IMR-90 (cell line): ENCODE measurements at places on chromosomes 7 and 10.
A peak's percentile ranks its signal among the peaks of the same experiment; 100 is the strongest.

DNA sequence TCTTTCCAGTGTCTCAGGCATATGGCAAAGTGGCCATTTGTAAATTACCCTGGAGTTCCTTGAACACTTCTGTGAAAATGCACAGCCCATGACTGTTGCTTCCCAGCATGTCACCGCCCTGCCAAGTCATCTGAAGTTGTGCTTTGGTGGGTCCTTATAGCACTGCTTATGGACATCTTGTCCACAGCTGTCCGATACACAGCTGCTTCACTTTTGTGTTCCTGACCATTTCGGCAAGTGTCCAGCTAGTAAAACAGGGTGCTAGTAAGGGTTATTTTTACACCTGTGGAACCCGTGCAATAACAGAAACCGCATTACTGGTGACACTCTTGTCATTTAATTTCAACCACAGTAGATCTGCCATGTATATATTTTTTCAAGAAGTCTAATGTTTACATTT is 29.7 kb downstream of the PIP4K2A start:
- DNase-seq = no peak

DNA sequence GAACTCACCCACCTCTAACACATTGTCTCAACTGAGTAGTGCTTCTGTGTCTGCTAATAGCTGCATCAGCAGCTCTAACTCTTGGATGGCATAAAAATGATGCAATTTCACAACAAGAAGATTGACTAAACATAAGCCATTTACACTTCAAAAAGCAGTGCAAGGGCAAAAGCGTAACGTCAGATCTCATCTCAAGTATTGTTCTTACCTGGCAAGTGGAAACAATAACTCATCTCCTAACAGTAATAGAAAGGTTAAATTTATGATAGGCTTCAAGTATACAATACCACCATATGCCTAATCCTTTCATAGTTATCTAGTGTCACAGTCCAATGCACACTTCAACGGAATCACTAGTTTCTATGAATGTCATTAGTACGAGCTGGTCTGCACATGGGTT is 14.8 kb downstream of the TPK1 start:
- no peak for DNase-seq

- peak; percentile 58 for DNase-seq
Measured at GRCh38 chr7:116232350-116232749, 22.0 kb downstream of the TES start.

GRCh38 chr7:123972045-123972444 is 47.0 kb downstream of the SPAM1 start:
- no peak for DNase-seq

GRCh38 chr10:34473174-34474008 is 341.7 kb downstream of the PARD3 start:
- no peak for DNase-seq

GRCh38 chr10:75166623-75166972 is 44.0 kb upstream of the VDAC2 start:
- DNase-seq = no peak

DNA sequence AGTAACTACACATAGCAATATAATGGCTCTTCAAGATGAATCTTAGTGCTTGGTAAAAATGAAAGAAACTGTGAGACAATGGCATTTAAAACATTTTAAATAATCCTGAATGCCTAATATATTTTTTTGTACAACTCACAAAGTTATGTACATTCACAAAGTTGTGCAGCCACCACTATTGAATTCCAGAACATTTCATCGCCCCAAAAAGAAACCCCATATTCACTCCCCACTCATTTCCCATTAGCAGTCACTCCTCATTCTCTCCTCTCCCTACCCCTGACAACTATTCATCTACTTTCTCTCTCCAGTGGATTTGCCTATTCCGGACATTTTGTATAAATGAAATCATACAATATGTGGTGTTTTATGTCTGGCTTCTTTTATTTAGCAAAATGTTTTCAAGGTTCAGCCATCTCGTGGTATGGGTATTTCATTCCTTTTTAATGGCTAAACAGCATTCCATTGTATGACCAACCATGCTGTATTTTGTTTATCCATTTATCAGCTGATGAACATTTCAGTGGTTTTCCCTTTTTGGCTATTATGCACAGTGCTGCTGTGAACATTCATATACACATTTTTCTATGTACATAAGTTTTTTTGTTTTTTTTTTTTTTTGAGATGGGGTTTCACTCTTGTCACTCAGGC is 34.7 kb downstream of the ENTPD7 start:
- peak; percentile 91 for DNase-seq

DNA sequence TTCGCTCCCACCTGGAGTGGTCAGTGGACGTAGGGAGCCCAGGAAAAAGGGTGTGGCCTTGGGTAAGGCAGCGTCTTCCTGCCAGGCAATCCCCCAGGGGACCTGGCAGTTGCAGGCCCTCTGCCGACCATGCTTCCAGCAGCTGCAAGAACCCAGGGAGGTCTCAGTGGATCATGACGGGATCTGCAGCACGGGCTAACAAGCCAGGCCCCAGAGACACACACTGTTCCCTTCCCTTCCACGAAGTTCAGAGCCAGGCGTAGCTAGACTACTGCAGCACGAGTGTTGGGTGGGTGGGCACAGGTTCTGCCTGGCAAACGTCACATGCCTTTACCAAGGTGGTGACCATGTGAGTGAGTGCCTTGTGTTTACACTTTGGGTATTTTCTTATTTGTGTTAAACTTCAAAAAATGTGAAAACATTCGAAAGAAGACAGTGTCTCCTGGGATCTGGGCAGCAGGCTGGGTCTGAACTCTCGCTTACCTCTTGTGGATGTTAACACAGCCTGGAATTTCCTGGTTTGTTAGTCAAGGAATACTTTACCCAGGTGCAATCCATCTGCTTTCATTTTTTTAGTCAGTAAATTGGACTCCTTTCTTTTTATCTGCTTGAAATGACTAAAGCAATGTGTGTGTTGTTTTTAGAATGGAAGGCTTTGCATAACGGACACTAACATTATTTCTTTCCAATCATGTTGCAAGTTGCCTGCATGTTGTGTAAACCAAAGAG is 48.2 kb upstream of the VIPR2 start:
- no peak for DNase-seq

DNA sequence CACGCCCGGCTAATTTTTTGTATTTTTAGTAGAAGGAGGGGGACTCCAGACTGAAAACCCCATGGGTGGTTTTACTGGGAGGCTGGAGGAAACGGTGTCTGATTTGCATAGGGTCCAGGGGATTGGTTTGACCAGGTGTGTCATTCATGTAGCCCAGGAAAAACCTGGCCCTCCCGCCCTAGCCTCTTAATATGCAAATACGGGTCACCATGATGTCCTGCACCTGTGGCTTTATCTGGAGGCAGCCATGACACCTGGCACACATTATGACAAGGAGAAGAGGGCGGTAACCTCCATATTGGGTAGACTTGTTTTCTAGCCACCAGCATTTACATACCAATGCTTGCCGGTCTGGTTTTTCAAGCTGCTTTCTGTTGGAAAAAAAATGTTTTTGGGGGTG is 68.0 kb downstream of the TRIL start:
- DNase-seq = no peak

DNA sequence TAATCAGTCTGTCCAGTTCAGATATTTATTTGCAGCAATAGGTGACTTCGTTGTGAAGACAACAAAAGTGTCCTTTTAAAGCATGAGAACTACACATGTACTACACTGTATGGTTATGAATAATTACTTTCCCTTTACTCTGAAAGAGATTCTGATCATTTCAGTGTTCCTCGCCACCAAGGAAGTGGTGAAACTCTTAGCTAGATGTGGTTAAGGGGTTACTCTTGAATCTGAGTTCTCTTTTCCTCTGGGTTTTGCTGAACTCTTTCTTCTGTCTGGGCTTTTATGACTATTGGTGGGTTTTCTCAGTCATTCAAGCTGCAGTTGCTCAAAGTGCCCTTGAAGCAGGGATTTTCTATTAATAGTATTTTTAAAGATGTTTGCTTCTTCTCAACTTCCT is 127.9 kb upstream of the SEM1 start:
- DNase-seq = no peak

GRCh38 chr10:60123172-60123571 is 216.8 kb upstream of the CCDC6 start:
- peak; percentile 76 for DNase-seq

DNA sequence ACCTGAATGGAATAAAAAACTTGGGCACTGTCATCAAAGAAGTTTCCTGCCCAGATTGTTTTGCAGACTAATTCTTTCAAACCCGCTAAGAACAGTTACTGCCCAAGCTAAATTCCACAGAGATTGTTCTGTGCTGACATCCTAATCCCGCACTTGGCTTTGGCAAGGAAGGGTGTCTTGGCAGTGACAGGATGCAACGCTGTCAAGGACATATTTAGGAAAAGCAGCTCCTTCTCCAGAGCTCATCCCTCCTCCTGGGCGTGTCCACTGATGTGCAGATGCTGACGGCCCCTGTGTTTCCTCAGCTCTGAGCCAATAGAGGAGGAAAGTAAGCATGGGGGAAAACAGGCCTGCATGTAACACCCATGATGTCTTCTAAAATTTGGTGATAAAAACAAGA is 74.2 kb downstream of the EEPD1 start:
- DNase-seq = peak; percentile 72

- DNase-seq = no peak
Measured at GRCh38 chr7:7617550-7617949, 23.0 kb upstream of the UMAD1 start.

DNA sequence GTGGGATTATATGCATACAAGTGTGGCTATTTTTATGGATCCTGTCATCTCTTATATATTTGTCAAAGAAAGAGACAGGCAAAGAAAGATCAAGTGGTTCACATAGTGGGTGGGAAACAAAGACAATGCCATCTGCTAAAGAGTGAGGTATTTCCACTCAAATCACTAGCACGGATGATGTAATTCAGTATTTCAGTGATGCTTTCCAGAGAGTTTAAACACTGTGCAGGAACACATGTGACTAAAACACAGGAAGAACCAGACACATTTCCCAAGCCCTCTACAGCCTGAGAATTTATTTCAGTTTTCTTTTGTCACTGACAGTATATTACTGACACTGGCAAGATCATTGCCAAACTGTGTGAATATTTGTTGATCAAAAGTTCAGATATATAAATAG is 885.7 kb upstream of the CELF2 start:
- no peak for DNase-seq

DNA sequence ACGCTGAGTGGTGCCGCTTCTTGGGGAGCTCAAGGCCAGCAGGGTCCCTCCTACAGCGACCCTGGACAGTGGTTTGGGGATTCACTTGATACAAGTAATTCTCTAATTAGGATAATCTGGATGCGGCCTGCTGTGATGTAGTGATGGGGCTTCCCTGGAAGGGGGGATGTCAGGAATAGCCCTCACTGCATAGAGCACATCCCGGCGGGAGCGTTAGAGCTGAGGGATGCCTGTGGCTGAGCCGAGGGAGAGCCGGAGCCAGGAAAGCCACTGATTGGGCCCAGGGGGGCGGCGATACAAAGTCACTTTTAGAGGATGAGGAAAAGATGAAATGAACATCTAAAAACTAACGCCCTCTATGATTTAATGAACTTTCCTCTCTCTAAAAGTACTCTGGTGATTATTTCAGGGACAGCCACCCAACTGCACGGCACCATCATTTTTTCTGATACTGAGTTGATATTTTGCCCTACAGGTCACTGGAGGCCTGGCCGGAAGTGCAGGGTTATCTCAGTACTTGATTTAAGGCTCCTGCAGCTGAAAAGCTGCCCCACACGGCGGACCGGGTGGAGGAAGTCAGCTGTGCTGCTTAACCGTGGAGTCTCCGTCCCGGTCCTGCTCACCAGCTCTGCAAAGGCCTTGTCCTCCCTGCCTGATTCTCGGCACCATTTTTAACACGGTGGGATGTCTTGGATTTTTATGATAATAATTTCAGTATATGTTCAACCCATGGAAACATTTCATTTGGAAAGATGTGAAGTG is 518.8 kb downstream of the DNAJB6 start:
- DNase-seq = no peak

DNA sequence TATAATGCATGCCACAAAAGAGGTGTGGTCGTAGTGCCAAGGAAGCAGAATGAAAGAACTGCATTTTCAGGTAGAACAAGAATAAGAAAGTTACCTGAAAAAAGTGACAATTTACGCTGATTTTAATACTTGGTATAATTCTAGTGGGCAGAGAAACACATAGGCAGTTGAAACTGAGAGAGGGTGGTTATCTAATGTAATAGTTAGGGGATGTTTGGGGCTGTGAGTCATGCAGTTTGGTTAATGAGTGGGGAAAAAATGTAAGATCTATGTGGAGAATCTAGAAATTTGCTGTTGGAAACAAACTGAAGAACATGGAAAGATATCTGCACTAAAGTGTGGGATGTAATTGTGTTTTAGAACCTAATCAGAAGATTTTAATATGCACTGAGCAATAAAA is 33.7 kb downstream of the ZNF37A start:
- DNase-seq = peak; percentile 46

- peak; percentile 1 for DNase-seq
Measured at GRCh38 chr7:136214356-136214755, 237.2 kb upstream of the MTPN start.

- DNase-seq = peak; percentile 29
Measured at GRCh38 chr10:63767138-63767801, 246.1 kb downstream of the REEP3 start.

GRCh38 chr10:102009801-102010425 is 46.1 kb downstream of the ARMH3 start:
- DNase-seq = peak; percentile 93

GRCh38 chr7:30740417-30741181 is 11.3 kb upstream of the INMT start:
- DNase-seq = peak; percentile 55

DNA sequence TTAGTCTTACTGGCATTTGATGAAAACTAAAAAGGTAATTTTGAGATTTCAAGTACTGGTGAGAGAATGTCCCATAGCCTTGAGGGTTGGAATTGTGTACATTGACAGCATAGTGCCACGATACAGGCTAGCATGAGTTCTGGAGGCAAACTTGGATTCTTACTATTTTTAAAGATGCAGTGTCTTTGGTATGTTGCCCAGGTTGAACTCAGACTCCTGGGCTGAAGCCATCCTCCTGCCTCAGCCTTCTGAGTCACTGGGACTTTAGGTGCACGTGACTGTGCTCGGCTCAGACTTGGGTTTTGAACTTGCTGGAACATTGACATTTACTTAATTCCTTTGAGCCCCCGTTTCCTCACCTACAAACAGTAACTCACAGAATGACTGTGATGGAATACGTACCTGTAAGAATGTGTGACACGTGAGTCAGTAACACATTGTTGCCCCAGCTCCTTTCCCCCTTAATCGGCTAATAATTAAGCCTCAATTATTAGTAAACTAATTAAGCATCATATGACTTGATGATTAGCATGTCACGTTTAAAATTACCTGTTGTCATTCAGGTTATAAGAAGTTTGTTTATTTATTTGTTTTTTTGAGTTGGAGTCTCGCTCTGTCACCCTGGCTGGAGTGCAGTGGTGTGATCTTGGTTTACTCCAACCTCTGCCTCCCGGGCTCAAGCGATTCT is 10.6 kb downstream of the DNAJB6 start:
- peak; percentile 85 for DNase-seq
